ENCODE measurements at places on chromosomes 6 and 20.

DNA sequence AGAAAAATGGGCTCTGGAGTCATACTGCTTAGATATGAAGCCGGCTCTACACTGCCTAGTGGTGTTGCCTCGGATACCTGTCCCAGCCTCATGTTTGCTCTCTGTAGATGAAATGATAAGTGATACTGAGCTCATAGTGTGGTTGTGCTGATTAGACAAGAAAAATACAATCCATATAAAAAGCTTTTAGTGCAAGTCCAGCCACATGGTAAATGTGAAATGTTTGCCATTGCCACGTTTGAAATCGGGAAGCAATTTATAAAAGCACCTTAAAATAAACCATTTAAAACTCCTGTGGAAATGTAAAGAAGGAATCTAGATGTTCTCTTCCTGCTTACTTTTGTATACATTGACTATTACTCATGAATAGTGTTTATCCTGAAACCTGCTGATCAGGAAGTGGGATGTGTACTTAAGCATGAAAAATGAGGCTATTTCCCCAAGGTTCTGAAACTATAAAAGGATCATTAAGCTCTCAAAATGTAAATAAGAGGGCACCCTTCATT is 13.1 kb upstream of the PBOV1 start:
- DNase-seq: no peak

DNA sequence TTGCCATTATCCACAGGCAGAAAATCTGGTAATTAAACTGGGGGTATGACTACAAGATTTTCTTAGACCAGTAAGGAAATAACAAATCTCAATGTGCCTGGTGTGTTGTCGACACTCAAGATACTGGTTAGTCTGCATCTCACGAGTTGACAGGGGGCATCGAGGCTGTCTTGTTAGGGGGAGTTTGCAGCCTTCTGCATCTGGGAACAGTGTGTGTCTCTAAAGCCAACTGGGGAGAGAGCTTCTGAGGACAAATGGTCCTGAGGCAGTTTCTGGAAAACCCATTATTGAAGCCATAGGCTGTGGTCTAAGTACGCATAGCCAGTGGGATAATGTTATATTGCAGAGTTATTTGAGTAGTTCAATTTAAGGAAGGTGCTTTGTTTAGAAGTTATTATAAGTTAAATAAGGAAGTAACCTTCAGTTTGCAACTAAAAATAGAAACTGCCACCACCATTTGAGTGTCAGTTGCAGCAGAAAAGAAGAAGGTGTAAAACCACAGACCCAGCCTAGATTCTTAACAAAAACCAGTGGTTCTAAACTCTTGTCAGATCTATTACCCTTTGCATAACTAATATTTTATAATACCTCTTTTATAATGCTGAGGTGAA is 15.4 kb upstream of the MAPK13 start:
- no peak for DNase-seq

GRCh38 chr6:123841067-123841896 is 37.6 kb downstream of the NKAIN2 start:
- peak; percentile 29 for DNase-seq

- no peak for DNase-seq
Observed at GRCh38 chr20:8903655-8904605, 165.0 kb upstream of the PLCB4 start.

- DNase-seq: no peak
Observed at GRCh38 chr6:91020744-91021143, 433.9 kb upstream of the MAP3K7 start.

DNA sequence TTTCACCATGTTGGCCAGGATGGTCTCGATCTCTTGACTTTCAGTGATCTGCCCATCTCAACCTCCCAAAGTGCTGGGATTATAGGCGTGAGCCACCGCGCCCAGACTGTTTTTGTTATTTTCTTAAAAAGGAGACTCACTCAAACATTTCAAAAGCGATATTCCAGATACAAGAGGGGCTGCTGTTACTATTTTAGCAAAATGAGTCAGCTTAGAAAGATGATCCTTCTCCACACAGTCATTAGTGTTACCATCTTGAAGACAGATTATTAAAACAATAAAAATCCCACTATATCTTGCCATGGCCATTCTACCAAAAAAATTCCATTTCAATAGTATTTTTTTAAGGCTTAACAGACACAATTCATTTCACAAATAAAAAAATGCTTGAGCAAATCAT is 102.8 kb downstream of the PREP start:
- DNase-seq: no peak

GRCh38 chr6:13488896-13489237 is 1.5 kb upstream of the GFOD1 start:
- no peak for DNase-seq

DNA sequence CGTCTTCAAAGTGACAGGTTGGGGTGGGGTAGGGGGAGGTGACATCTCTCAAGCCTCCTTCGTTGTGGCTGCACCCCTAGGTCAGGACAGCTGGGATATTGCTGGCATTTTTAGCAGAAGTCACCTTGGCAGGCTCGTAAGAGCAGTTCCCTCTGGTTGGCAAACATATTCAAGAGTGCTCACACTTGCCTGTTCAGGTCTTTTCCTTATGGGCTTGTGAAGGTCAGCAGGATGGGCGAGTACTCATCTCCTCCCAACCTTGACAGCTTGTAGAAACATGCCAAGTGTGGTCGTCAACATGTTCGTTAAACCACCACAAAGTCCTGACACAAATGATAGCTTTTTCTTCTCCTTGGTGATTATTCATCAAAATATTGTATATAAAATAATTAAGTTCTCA is 113.6 kb downstream of the HDGFL1 start:
- DNase-seq: no peak

DNA sequence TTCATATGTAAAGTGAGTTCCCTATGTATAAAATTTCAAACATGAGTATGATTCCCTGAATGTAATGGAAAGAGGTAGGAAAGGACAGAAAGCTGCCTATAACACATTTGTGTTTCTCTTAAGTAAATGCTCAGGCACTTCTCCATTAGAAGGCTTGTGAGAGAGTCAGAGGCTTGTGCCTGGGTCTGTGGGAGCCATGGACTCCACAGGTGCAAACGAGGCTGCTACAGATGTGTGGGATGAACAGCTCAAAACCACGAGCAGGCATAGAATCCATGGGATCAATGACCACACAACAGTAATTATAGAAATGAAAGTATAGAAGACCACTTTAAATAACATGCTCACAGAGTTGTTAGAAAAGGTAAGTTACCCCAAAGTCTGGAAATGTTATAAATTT is 134.4 kb downstream of the ARID1B start:
- DNase-seq: no peak

DNA sequence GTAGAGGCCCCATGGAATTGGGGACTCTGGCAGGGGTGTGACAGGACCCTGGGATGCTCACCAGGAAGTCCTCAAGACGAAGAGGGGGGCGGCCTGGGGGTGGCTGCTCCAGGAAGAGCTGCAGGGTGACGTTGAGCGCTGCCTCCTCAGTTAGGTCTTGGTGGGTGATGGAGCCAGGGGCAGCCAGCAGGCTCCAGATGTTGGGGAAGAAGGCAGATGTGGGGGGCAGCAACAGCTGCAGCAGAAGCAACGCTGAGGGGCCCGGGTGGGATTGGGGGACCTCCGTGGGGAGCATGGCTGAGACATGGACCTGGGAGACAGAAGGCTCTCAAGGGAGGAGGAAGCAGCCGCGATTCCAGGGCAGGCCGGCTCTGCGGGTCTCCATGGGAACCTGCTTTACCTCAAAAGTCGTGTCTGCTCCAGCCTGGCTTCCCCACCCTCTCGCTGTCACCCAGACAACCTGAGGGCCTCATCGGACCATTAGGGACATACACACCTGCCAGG is 591 bp downstream of the VWA7 start:
- no peak for DNase-seq

GRCh38 chr6:159830501-159831372 is 30.7 kb downstream of the PNLDC1 start:
- no peak for DNase-seq

DNA sequence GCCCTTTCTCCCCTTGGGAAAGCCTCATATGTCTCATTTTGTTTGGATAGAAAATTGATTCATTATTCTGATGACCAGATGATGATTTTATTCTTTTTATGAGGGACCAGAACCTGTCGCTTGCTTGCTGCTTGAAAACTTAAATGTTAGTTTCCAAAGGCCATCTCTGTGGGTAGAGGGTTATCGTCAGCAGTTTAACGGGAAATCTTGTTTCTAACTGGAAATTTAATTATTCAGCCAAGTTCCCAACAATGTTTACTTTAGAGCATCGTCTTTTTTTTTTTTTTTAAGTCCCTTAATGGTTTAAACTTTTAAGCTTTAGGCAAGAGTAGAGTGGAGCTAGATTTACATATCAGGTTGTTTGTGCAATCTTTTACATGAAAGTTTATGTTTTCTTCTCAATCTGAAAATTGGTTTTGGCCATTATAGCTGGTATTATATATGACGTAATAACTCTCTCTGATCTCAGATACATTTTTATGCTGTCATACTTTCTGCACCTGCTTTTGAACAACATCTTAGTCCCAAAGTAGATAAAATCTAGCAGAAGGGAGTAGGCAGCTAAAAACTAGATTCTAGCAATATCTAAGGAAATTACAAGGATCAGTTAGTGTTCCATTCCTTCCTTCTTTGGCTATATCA is 93.9 kb downstream of the FOXO3 start:
- no peak for DNase-seq

- no peak for DNase-seq
Observed at GRCh38 chr20:50712771-50713656, 18.4 kb upstream of the PARD6B start.

DNA sequence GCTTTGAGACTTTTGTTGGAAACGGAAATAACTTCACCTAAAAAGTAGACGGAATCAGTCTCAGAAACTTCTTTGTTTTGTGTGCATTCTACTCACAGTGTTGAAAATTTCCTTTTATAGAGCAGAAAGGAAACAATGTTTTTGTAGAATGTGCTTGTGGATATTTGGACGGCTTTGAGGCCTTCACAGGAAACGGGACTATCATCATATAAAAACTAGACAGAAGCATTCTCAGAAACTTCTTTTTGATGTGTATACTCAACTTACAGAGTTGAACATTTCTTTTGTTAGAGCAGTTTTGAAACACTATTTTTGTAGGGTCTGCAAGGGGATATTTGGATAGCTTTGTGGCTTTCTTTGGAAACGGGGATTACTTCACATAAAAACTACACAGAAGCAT is 627.5 kb upstream of the ZNF337 start:
- no peak for DNase-seq

GRCh38 chr20:32585586-32586127 is 524 bp upstream of the NOL4L start:
- no peak for DNase-seq

- no peak for DNase-seq
Observed at GRCh38 chr20:39825950-39826349, 863.1 kb downstream of the MAFB start.

DNA sequence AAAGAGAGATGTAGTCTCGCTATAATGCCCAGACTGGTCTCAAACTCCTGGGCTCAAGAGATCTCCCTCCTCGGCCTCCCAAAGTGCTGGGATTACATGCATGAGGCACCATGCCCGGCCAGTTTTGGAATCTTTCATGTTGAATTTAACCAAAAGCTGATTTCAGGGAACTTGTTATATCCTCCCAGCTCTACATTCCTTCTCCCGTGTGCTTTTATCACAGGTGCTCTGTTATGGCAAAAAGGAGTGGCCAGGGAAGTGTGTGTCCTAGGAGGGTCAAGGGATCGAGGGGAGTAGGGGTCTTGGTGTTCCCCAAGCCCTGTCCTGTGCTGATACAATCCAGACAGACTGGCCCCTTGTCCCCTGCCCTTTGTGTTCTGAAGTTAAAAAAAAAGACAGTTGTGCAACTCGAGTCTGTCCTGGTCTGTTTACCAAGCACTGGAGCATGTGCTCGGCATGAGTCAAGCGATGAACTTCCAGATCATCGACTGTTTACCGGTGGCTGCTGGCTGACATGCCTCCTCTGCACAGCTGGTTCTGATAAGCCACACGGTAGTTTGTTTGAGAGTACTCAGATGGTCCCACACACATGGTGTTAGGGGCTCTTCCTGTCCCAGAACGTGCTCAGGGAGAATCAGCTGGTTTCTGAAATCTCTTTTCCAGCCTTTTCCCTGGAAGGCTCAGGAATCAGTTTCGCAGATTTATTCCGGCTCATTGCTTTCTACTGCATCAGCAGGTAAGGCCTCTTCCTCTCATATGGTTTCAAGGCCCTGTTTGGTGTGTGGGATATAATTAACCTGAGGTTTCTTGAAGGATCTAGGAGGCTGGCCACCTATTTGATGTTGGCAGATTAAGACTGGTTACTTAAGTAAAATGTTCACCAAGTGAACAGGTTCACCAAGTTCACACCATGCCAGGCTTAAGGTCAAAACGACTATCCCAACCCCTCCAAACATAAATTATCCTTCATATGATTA is 52.6 kb upstream of the NAA20 start:
- no peak for DNase-seq

DNA sequence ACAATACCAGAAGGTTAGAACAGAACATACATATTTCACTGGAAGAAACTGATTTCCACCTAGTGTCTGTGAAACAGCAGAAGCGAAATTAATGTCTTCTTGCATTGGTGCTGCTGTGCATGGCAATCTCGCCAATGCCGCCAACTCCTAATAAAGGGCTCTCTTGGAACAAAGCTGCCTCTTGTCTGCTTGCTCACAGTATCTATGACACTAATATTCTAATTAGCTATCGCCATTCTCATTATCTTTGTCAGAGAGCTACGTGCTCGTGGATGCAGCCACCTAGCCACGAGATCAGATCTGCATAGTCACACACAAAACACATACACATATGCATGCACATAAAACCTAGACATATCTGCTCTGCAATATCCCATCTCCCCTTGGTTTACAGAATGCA is 145.9 kb upstream of the OLIG3 start:
- no peak for DNase-seq

DNA sequence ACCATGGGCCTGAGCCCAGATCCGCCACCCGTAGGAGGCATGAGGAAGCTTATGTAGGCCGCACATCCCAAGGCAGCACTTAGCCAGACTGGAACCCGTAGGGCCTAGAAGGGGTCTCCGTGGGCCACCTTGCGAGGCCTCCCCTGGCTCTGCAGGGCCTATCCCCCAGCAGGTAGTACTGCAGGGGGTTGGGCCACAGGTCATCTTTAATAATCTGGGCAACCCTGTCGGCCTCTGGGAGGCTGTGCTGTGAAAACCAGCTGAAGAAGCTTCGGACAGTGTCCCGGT is 18.5 kb downstream of the PLAGL2 start:
- DNase-seq: no peak

DNA sequence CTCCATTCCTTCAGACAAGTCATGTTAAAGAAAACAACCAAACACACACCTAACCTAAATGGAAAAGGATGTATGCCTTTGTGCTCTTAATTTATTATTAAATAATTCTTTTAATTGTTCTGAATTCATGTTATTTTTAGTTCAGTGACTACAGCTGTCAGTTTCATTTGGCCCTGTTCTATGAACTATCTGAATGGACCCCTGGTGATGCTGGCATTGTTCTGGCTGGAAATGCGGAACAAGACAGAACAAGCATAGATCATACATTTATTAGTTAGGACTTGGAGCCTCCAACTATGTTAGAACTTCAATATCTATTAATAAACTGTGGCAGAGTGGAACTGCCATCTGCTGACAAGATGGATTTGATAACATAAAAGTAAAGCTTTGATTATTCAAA is 5.7 kb downstream of the MAP3K7 start:
- no peak for DNase-seq
